ENCODE measurements at places on chromosomes 11 and 22. TPM values are rescaled to one million over a fixed set of nuclear protein-coding genes. Genes with fewer than 3 reads are reported as not detected.

- H3K4me1 ChIP-seq: no peaks in the 10 kb centered on the region
- DNase-seq: no peak
- H3K4me3 ChIP-seq: no peak overlapping the region
- no peak overlapping the region for H3K27ac ChIP-seq
Measured at GRCh38 chr11:125960771-125961170, 14.9 kb downstream of the VSIG10L2 start.

GRCh38 chr11:61474013-61474643 lies 34.4 kb upstream of the LRRC10B start:
- H3K27me3 ChIP-seq: peaks cover 5% of the 10 kb centered on the region
- no peak for DNase-seq
- peaks cover 10% of the 10 kb centered on the region for H3K36me3 ChIP-seq
- H3K27ac ChIP-seq: no peak overlapping the region

- peaks cover 17% of the 10 kb centered on the region for H3K27me3 ChIP-seq
- H3K4me1 ChIP-seq: no peaks in the 10 kb centered on the region
- no peak overlapping the region for H3K4me3 ChIP-seq
- no peak for DNase-seq
- H3K27ac ChIP-seq: no peak overlapping the region
- no peaks in the 10 kb centered on the region for H3K36me3 ChIP-seq
Measured at GRCh38 chr11:2924821-2925675, 4.2 kb downstream of the PHLDA2 start.

- peak overlapping the region; percentile 94 for H3K4me3 ChIP-seq
- H3K4me1 ChIP-seq: peaks cover 3% of the 10 kb centered on the region
- peak; percentile 21 for DNase-seq
- H3K27ac ChIP-seq: no peak overlapping the region
- peaks cover 11% of the 10 kb centered on the region for H3K36me3 ChIP-seq
Measured at GRCh38 chr11:57514538-57515331, 767 bp downstream of the SLC43A1 start.

- no peak overlapping the region for H3K4me3 ChIP-seq
- no peak overlapping the region for H3K27ac ChIP-seq
- no peaks in the 10 kb centered on the region for H3K4me1 ChIP-seq
- DNase-seq: no peak
- H3K27me3 ChIP-seq: peaks cover 1% of the 10 kb centered on the region
Measured at GRCh38 chr22:44519886-44520285, 21.9 kb upstream of the RTL6 start.

Gene OR51V1
- not detected for total RNA-seq

Gene CDON
- total RNA-seq: 25.2 TPM

Gene XKR3
- total RNA-seq: not detected

All from endothelial cell (in vitro differentiated cells).